ENCODE measurements at places on chromosomes 5 and 9.

- peak; percentile 75 for DNase-seq
These were observed 234.3 kb downstream of the CHSY3 start for GRCh38 chr5:130138406-130139045.

- peak; percentile 28 for DNase-seq
These were observed 231.0 kb upstream of the GAS1 start for GRCh38 chr9:87178302-87178701.

DNA sequence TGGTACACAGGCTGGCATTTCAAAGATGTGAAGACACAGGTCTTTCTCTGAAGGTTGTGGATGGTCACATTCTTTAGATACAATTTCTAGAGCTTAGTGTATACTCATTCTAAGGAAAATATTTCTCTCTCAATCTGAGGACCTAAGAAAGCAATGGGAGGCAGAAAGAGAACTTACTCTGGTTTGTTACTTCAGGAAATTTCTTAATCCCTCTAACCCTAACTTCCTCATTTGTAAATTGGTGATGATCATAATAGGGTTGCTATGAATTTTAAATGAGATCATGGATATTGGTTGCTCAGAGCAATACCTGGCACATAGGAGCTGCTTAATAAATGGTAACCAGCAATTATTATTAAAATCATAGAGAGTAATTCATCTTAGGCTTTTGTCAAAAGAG lies 22.1 kb downstream of the FAM170A start:
- DNase-seq = no peak

- DNase-seq = no peak
These were observed 258.7 kb upstream of the CLINT1 start for GRCh38 chr5:158117467-158118160.

GRCh38 chr5:174991847-174992246 lies 267.5 kb downstream of the MSX2 start:
- DNase-seq = no peak
